ENCODE measurements at places on chromosomes 1 and 21. TPM values are rescaled to one million over a fixed set of nuclear protein-coding genes. Genes with fewer than 3 reads are reported as not detected.

The TMPRSS2 gene
- 0.02 TPM for total RNA-seq

The IGSF21 gene
- not detected for total RNA-seq

The GCSAML gene
- not detected for total RNA-seq

The CRP gene
- total RNA-seq = not detected

The SLC25A34 gene
- total RNA-seq = 0.35 TPM

The HSD3B2 gene
- total RNA-seq = not detected

Data from A549 treated with CpdA at 1 μM for 4 hours (cell line).